ENCODE measurements at places on chromosomes 5 and 9. TPM values are rescaled to one million over a fixed set of nuclear protein-coding genes. Genes with fewer than 3 reads are reported as not detected.

GAPT gene
- total RNA-seq: not detected

CDKN2B-AS1 gene
- not detected for total RNA-seq

NPR3 gene
- 18.5 TPM for total RNA-seq

TNFSF15 gene
- total RNA-seq: 0.16 TPM

GMCL2 gene
- total RNA-seq: not detected

SPATA31E1 gene
- total RNA-seq: not detected

SPINK13 gene
- not detected for total RNA-seq

BHMT gene
- total RNA-seq: not detected

IDNK gene
- 5.6 TPM for total RNA-seq

TAF11L5 gene
- not detected for total RNA-seq

RFX3 gene
- total RNA-seq: 1.4 TPM

All from A549 treated with ZK216348 at 1 μM for 4 hours (cell line).